ENCODE measurements at places on chromosomes 2 and 18.

GRCh38 chr2:234135750-234136221, 85.3 kb downstream of the SPP2 start:
- no peaks in the 10 kb centered on the region for H3K36me3 ChIP-seq
- H3K4me1 ChIP-seq, result peaks cover 50% of the 10 kb centered on the region
- no peaks in the 10 kb centered on the region for H3K27me3 ChIP-seq

DNA sequence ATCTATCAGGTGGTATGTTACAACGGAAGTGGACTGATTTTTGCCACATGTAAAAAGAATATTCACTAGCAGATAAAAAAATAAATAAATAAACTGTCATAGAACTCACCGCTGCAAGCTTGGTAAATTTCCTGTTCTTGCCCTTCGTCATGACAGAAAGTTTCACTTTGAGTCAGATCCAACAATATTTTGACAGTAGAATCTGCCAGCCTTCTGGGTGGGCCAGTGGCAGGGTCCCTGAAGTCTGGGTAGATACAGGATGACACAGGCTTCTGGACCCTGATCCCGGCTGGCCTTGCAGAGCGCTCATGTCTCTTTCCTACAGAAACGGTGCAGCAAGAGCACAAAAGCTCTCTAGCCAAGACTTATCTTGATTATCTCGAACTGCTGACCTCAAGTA, 97.8 kb upstream of the PMAIP1 start:
- H3K27me3 ChIP-seq, result no peaks in the 10 kb centered on the region
- peak; percentile 8 for DNase-seq
- no peak overlapping the region for H3K27ac ChIP-seq

- H3K27ac ChIP-seq, result no peak overlapping the region
- DNase-seq, result no peak
- H3K36me3 ChIP-seq, result no peaks in the 10 kb centered on the region
- H3K4me1 ChIP-seq, result no peaks in the 10 kb centered on the region
- no peaks in the 10 kb centered on the region for H3K27me3 ChIP-seq
- H3K4me3 ChIP-seq, result no peak overlapping the region
These were observed 281.6 kb upstream of the STON1 start for GRCh38 chr2:48248251-48248933.

DNA sequence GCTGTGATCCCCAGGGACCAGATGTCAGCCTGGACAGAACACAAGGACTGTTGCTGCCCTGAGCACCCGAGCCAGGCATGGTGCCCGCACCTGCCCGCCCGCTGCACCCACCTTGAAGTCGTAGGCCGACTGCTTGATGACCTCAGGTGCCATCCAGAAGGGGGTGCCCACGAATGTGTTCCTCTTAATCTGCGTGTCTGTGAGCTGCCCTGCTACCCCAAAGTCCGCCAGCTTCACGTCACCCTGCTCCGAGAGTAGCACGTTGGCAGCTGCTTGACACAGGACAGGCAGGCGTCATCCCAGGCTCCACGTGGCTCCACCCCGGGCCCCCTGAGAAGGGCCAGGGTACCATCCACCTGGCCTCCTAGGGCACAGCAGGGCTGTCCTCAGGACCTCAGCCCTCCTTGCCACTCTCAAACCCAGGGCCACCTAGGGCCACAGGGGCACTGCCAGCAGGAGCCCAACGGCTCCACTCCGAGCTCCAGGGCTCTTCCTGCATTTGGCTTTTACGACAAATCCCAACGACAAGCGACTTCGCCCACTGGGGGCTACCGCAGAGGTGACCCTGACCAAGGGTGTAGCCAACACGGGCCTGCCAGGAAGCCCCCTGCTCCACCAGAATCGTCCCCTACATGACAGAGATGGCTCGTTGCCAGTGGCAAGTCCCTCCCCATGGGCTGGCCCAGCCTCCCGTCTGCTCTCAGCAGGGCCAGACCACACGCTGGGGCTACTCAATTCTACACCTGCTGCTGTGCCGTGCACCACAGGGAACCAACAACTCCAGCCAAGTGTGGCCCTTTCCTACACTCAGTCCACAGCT, 9.0 kb downstream of the STK25 start:
- H3K4me3 ChIP-seq, result no peak overlapping the region
- DNase-seq, result no peak
- H3K36me3 ChIP-seq, result peaks cover 40% of the 10 kb centered on the region
- H3K4me1 ChIP-seq, result no peaks in the 10 kb centered on the region
- no peaks in the 10 kb centered on the region for H3K27me3 ChIP-seq
- H3K27ac ChIP-seq, result no peak overlapping the region

- H3K4me1 ChIP-seq, result peaks cover 10% of the 10 kb centered on the region
- H3K36me3 ChIP-seq, result no peaks in the 10 kb centered on the region
- DNase-seq, result no peak
- peaks cover 12% of the 10 kb centered on the region for H3K27me3 ChIP-seq
These were observed 8.0 kb downstream of the SNORC start for GRCh38 chr2:232877940-232878511.

DNA sequence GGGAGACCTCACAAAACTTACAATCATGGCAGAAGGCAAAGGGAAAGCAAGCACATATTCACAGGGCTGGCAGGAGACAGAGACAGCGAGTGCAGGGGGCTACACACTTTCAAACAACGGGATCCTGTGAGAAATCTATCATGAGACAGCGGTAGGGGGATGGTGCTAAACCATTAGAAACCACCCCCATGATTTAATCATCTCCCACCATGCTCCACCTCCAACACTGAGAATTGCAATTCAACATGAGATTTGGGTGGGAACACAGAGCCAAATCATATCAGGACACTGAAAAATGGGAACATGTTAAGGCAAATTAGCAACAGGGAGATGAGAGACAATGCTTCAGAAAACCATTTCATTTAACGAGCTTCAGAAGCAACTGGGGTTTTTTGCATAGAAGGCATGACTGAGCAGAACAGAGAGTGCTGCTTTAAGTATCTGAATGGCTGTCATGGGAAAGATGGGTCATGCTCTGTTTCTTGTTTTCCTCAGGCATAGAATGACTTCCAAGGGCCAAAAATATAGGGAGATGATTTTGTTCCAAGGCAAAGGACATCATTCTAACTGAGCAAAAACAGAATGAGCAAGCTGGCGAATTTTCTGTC, 100.8 kb upstream of the MAP2 start:
- H3K4me3 ChIP-seq, result no peak overlapping the region
- H3K36me3 ChIP-seq, result no peaks in the 10 kb centered on the region
- DNase-seq, result no peak
- no peaks in the 10 kb centered on the region for H3K4me1 ChIP-seq
- no peak overlapping the region for H3K27ac ChIP-seq

DNA sequence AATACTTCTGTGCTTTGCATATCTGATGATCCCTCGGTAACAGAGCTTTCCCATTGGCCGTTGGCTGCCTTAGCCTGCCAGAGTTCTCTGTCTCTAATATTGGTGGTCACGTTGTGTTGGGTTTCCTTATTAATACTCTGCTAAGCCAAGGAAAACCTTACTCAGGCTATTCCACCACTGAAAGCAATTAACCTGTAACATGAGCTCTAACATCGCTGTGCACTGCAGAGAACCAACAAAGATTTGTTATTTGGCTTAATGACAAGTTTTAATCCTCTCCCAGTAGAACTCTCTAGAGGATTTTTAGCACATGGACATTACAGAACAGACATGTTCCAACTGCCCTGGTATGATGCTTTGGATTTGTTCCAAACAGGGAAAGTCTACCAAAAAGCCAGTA, 825.9 kb upstream of the POU3F3 start:
- DNase-seq, result no peak
- no peak overlapping the region for H3K27ac ChIP-seq
- H3K27me3 ChIP-seq, result no peaks in the 10 kb centered on the region
- H3K4me3 ChIP-seq, result no peak overlapping the region
- no peaks in the 10 kb centered on the region for H3K4me1 ChIP-seq
- H3K36me3 ChIP-seq, result no peaks in the 10 kb centered on the region

- DNase-seq, result no peak
- no peak overlapping the region for H3K27ac ChIP-seq
- H3K4me3 ChIP-seq, result no peak overlapping the region
- H3K36me3 ChIP-seq, result no peaks in the 10 kb centered on the region
- H3K4me1 ChIP-seq, result no peaks in the 10 kb centered on the region
- H3K27me3 ChIP-seq, result no peaks in the 10 kb centered on the region
These were observed 172.3 kb downstream of the ASXL3 start for GRCh38 chr18:33750366-33750765.

GRCh38 chr2:10097352-10098148, 17.3 kb upstream of the CYS1 start:
- H3K4me1 ChIP-seq, result no peaks in the 10 kb centered on the region
- peak; percentile 60 for DNase-seq
- H3K27ac ChIP-seq, result no peak overlapping the region
- H3K36me3 ChIP-seq, result no peaks in the 10 kb centered on the region

DNA sequence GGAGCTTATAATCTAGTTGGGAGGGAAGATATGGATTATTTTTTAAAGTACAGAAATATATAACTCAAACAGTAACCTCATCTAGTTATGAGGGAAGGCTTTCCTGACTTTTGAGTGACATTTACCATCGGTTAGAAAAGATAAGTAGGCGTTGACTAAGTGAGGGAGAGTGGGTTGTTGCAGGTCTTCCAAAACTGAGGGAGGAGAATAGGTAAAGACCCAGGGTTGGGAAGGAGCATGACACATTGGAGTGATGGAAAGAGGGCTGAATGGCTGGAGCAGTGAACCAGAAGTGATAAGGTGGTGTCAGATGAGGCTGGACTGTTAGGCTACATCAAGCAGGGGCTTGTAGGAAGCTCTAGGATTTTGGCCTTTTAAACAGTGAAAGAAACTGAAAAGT, 10.6 kb upstream of the NUP35 start:
- peaks cover 6% of the 10 kb centered on the region for H3K27me3 ChIP-seq
- H3K36me3 ChIP-seq, result no peaks in the 10 kb centered on the region
- no peak for DNase-seq
- H3K4me3 ChIP-seq, result no peak overlapping the region

DNA sequence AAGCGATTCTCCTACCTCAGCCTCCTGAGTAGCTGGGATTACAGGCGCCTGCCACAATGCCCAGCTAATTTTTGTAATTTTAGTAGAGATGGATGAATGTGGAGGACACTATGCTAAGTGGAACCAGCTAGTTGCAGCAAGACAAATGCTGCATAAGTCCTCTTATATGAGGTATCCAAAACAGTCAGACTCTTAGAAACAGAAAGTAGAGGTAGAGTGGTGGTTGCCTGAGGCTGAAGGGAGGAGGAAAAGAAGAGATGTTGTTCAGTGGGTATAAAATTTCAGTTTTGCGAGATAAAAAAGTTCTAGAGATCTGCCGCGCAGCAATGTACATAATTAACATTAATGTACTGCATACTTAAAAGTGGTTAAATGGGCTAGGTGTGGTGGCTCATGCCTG, 145.3 kb upstream of the SPRED2 start:
- H3K27me3 ChIP-seq, result no peaks in the 10 kb centered on the region
- no peak for DNase-seq
- H3K27ac ChIP-seq, result no peak overlapping the region
- H3K4me3 ChIP-seq, result no peak overlapping the region

DNA sequence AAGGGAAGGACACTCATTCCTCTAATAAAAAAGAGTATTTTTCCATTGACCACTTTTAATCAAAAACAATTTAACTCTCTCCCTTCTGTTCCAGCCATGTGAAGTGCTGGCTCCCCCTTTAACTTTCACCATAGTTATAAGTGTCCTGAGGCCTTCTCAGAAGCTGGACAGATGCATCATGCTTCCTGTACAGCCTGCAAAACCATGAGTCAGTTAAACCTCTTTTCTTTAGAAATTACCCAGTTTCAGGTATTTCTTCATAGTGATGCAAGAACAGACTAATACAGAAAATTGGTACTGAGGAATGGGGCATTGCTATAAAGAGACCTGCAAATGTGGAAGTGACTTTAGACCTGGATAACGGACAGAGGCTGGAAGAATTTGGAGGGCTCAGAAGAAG, 643.6 kb upstream of the DDX18 start:
- no peak overlapping the region for H3K4me3 ChIP-seq
- H3K27ac ChIP-seq, result no peak overlapping the region
- no peak for DNase-seq
- no peaks in the 10 kb centered on the region for H3K36me3 ChIP-seq
- no peaks in the 10 kb centered on the region for H3K27me3 ChIP-seq

GRCh38 chr2:188788621-188789020, 185.6 kb upstream of the COL3A1 start:
- H3K36me3 ChIP-seq, result no peaks in the 10 kb centered on the region
- H3K27me3 ChIP-seq, result no peaks in the 10 kb centered on the region
- no peak overlapping the region for H3K4me3 ChIP-seq
- H3K4me1 ChIP-seq, result no peaks in the 10 kb centered on the region
- no peak for DNase-seq

DNA sequence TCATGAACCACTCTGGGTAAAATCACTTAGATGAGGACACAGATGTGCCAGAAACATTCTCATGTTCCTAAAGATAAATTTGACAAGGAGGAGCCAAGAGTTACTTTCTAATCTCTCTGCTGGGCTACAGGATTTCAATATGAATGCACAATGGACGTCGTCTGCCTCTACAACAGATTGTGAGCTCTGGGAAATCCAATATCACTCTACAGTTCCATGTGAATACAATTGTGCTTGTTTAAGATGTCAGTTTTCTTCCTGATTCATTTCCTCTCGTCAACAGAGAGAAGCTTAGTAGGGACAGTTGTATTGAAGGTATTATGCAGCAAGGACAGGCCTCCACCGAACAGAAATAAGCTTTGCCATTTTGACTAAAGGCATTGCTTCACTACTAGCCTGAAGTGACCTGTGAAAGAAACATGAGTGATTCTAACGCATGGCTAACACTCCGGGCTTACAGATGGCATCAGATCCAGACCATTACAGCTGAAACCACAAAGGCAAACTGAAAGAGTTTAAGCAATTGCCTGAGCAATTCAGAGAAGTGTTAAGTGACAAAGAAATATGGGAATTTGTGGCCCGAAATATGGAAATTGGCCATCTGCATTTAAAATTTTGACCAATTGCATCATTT, 1591.5 kb downstream of the LRP1B start:
- DNase-seq, result no peak
- H3K27ac ChIP-seq, result no peak overlapping the region
- no peaks in the 10 kb centered on the region for H3K27me3 ChIP-seq

DNA sequence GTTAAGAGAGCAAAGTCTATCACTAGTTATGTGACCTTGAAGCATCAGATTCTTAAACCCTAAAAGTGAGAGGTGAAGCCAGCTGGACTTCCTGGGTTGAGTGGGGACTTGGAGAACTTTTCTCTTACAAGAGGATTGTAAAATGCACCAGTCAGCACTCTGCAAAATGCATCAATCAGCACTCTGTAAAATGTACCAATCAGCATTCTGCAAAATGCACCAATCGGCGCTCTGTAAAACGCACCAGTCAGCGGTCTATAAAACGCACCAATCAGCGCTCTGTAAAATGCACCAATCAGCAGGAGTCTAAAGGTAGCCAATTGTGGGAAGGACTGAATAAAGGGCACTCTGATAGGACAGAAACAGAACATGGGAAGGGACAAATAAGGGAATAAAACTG, 291.6 kb upstream of the FAM98A start:
- H3K4me3 ChIP-seq, result no peak overlapping the region
- H3K4me1 ChIP-seq, result no peaks in the 10 kb centered on the region
- no peaks in the 10 kb centered on the region for H3K27me3 ChIP-seq
- no peak overlapping the region for H3K27ac ChIP-seq
- DNase-seq, result no peak

Measured in natural killer cell (primary cell).